ENCODE measurements at places on chromosomes 6 and 20.

DNA sequence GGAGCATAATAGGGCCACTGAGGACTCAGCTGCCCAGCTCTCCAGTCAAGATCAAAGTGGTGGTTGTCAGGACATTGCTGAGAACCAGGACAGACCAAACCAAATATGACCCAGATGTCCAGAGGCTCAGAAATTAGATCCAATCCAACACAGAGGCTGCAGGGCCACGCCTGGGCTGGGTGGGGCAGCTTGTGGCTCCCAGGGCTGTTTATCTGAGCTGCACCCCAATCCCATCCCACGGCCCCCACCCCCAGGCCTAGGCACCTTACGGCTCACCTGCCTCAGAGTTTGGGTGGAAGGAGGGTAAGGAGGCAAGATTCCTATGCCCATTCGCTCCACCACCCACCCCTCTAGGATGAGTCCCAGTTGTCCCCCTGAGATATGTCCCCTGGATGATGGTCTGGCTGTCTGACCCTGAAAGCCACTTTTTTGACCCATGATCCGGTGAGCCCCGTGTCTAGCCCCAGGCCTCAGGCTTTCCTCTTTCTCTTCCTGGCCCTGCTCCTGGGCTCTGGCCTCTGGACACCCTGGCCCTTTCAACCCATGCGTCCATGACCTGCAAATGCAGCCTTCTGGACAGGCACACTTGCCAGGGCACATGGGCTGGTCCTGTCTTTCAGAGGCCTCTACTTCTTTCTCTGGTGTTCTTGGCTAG lies 40.0 kb downstream of the CPXM1 start:
- no peak for DNase-seq

DNA sequence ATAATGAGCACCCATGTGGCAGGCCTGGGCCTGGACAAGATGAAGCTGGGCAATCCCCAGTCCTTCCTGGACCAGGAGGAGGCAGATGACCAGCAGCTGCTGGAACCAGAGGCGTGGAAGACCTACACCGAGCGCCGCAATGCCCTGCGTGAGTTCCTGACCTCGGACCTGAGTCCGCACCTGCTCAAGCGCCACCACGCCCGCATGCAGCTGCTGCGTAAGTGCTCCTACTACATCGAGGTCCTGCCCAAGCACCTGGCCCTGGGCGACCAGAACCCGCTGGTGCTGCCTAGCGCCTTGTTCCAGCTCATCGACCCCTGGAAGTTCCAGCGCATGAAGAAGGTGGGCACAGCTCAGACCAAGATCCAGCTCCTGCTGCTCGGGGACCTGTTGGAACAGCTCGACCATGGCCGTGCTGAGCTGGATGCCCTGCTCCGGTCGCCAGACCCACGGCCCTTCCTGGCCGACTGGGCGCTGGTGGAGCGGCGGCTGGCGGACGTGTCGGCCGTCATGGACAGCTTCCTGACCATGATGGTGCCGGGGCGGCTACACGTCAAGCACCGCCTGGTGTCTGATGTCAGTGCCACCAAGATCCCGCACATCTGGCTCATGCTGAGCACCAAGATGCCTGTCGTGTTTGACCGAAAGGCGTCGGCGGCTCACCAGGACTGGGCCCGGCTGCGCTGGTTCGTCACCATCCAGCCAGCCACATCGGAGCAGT lies 1.9 kb downstream of the FNDC11 start:
- no peak for DNase-seq

- no peak for DNase-seq
Measured at GRCh38 chr6:111256646-111257045, 169.3 kb downstream of the SLC16A10 start.

DNA sequence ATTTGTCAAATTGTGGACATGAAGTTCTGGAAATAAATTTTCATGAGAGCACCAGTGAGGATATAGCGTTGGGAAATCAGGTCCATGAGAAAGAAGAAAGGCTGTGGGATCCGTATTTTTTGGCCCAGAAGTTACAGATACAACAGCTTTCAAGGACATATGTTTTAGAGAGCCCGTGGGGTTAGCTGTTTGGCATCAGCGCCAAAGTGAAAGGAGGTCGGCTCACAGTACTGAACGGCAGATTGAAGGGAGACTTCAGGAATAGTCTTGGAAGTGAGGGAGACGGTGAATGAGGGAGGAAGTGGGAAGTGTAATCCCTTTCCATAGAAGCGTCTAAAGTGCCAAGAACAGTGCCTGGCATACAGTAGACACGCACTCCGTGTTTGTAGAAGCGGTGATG lies 31.8 kb downstream of the ZDHHC14 start:
- DNase-seq = no peak

DNA sequence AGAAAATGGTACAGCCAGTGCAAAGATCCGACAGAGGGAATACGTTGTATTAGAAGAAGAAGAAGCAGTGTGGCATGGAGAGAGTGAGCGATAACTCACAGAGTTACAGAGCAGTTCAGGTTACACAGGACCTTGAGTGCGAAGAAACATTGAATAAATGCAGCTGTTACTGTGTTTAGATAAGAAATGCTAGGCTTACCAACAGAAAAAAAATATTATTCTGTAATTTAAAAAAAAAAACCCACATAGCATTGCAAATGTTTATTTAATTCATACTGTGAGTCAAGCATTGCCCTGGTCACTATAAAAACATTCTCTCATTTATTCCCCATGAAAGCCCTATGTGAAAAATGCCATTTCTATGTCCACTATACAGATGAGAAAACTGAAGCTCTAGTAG lies 373.4 kb upstream of the EPHA7 start:
- no peak for DNase-seq
